ENCODE measurements at places on chromosomes 5 and 9.

DNA sequence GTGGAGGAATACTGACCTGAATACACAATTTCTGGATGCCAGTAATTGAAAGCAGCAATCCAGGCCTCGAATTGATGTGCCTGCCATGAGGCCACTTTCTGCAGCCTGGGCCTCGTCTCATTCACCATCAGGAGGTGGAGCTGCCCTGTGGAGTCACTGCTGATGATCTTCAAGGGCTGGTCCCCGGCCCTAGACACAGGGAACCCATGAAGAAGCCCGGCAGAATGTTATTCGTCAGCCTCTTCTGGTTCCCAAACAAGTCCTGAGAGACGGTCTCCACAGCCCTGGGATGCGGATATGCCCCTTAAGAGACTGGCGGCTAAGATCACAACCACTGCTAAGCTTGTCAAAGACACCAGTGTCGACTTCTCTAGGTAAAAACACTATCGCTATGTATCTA, 4.5 kb downstream of the DPH7 start:
- no peak for DNase-seq

DNA sequence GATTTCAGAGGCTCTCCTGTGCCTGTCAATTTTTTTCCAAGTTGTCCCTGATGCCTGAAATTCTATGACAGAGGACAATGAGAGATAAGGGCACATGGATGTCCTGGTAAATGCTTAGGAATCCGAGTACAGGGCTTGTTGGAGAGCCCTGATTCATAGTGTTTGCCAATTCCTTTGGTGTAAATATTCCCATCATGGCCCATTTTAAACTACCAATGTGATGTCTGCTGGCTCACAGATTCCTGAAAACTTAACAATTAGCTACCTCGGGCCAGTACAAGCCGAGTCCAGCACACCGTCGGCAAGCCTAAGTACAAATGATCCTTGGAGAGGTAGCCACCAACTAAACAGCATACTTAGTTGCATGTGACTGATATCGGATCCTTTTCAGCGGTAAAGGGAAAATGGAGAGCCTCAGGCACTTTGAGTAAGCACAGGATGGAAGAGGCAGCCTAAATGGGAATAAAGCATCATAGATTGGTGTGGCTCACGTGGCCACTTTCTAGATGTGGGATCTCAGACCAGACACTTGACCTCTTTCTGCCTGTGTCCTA, 3.6 kb downstream of the ITK start:
- no peak for DNase-seq

- DNase-seq: no peak
These were observed 185.0 kb downstream of the ATPSCKMT start for GRCh38 chr5:10064546-10065195.

DNA sequence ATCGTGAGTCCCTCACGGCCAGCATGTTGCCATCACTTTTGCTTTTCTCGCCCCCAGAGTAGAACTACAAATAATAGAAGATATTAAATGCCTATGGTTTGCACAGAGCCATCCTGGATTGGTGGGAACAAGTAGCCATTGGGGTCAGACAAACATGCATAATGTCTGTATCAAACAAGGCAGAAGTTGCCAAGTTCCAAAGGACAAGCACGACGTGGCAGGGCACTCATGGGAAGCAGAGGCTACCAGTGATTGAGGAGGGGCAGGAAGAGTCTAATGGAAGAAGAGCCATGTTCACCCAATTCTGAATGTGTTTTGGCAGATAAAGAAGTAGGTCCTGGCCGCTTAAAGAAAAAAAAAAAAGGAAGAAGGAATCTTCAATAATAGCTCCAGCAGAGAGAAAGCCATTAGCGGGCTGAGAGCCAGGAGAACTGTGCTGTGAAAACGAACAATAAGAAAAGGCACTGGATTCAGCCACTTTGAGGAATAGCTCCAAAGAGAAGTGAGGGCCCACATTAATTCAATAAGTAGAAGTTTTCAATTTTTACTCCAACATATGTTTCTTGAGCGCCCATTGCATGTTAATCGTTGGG, 153.7 kb upstream of the ADCY2 start:
- no peak for DNase-seq

DNA sequence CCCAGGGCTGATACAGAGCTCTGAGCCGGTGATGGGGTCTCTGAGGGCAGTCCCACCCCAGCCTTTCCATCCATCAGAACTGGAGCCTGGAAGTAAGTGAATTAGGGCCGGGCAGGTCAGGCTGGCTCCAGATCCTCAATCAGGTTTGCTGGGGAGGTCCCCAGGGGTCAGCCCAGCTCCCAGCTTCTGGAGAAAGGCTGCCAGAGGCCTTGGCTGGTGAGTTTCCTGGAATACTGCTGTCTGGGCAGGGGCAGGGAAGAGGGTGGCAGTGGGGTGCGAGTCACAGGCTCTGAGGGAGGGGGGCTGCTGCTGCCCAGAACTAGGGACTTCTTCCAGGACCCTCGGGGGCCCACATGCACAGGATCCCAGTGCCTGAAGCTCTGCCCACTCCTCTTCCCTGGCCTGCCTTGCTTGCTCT, 200.6 kb upstream of the MVB12B start:
- DNase-seq: no peak

GRCh38 chr5:96763026-96763425, 44.7 kb downstream of the ERAP1 start:
- no peak for DNase-seq

GRCh38 chr9:135606885-135607259, 32.5 kb downstream of the GLT6D1 start:
- no peak for DNase-seq

DNA sequence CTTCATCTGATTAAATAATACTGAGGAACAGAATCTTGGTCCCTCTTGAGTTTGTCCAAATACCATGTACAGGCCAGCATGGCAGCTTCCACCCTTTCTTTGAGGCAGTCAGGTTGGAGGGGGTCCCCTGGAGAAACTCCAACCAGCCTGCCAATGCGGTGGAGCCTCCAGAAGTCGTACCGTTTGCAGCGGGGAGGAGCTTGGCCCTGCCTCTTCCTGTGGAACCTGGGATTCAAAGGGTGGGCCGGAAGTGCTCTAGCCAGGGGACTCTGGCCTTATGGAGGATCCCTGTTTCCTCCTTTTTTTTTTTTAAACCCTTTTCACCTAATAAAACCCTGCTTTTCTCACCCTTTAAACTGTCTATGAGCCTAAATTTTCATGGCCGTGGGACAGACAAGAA, 216.3 kb upstream of the ZNF608 start:
- no peak for DNase-seq

- no peak for DNase-seq
These were observed 78.3 kb downstream of the ADAMTS16 start for GRCh38 chr5:5218396-5218795.

DNA sequence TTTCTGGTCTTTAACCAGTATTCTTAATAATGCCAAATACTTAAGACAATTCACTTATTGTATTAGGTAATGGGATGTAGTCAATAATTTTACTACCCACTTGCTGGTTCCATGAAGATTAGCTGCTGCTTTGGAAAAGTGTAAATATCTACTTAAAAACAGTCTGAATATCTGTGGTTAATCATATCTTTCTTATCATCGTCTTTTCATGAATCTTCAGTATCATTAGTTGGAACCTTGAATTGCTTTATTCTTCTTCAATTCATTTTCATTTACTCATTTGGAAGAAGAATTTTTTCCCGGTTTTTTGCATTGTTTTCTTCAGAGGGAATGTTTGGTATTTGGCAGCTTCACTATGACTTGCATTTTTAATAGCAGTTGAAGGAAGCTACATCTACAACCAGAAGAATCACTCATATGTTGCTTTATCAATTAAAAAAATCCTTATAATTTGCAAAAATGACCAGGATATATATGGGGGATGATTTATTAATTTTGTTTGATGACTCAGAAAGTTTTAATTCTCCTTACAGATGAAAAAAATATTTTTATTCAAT, 1398.3 kb upstream of the CDH6 start:
- no peak for DNase-seq

DNA sequence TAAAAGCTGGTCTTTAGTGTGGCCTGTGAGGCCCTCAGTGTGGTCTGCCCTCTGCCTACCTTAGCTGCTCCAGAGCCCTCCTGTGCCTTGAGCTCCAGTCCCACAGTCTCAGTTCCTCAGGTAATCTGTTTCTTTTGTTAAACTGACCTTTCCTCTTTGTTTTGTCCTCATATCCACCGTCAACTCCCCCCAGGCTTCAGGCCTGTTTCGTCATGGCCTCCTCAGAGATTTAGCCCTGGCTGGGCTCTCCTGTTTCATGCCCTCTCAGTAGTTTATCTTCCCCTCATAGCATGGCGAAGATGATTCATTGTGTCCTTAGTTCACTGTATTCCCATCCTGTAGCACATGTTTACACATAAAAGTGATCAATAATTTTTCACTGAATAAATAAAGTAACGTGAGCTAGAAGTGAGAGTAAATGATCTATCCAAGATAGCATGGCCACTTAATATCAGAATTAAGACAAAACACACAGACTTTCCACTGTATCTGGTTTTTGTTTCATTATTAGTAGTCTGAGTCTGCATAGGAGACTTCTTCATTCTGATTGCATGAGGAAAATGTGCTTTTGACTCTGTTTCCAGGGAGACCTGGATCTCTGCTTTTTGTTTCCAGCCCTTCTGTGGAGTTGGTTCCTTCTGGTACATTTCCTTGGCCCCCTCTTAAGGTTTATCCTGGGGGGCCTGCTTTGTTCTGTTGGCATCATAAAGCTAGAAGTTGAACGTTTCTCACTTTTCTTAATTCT, 70.5 kb downstream of the SNX24 start:
- DNase-seq: no peak

GRCh38 chr5:68032216-68032762, 183.3 kb upstream of the PIK3R1 start:
- no peak for DNase-seq

DNA sequence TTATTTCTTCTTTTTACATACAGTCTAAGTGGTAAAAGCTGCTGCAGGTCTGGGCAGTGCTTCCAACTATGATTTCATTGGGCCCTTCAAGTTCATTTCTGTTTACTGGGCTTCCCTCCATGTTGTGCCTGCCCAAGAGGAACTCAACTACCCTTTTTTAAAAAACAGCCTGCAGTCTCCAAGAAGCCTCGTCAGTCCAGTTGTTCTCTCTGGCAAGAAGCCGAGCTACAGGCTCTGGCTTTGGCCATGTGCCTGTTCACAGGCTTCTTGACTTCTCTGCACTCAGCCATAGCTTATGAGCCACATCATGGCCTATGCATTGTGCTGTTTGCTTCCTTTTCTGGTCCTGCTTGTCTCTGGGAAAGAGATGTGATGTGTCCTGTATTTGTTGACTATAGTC, 119.7 kb upstream of the PJA2 start:
- DNase-seq: no peak

GRCh38 chr9:76266649-76267283, 127.5 kb downstream of the RFK start:
- DNase-seq: no peak

DNA sequence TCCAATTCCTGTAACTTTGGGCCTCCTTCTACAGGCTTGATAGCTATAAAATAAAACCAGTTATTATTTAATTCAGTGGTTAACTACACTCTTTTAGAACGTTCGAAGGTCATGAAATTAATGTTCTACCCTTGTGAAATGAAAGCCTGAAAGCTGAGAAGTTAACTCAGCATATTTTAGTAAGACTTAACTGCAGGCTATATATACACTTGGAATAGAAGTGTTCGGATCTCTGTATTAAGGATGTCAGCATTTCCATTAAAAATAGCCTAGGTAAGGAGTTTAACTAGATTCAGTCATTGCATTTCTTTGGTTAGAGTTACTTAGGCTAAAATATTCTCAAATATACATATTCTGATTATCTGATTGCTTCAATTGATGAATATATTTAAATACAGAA, 229.2 kb downstream of the MRPS30 start:
- no peak for DNase-seq

DNA sequence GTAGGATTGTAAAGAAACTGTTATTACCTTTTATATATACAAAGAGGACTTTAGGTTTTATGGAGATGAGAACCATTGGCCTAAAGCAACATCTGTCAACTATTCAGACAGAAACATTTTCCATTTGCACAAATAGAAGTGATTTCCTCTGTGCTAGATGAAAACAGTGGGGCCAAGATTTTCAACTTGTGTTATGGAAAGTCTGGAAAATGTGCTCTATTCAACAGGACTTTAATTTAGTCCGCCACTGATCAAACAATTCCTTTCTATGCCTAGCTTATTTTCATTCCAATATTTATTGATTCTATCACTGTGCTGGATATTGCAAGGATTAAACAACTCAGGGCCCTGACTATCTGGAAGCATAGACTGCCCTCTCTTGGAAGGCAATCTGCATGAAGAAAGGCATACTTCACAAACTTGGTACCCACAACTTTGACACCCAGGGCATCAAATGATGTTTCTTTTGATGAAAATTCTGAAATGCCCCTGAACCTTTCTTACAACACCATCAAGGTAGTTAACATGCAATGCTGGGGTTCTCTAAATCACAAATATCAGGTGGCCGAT, 126.6 kb upstream of the HMHB1 start:
- DNase-seq: no peak

- no peak for DNase-seq
These were observed 85.2 kb upstream of the HTR4 start for GRCh38 chr5:148739524-148739923.

- DNase-seq: no peak
These were observed 60.5 kb downstream of the TLE1 start for GRCh38 chr9:81628897-81629296.

DNA sequence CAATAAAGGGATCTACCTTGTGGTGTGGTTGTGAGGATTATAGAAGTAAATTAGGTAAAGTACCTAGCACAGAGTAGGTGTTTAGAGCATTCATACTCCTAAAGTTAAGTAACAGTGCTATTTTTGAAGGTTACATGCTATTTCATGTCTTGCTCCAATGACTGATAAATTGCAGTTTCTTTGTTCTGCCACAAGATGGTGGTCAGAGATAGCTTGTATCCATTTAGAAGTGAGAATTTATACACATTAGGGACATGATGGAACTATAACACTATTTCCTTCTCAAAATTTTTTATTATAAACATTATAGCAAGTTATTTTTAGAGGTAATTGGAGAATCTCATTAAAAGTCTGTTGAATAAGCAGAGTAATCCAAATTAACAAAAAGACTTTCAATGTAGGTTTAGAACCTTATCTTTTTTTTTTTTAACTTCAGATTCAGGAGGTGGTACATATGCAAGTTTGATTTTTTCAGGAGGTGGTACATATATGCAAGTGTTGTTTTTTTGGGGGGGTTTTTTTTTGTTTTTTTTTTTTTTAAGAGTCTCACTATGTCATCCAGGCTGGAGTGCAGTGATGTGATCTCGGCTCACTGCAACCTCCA, 17.1 kb downstream of the MTREX start:
- DNase-seq: peak; percentile 27

DNA sequence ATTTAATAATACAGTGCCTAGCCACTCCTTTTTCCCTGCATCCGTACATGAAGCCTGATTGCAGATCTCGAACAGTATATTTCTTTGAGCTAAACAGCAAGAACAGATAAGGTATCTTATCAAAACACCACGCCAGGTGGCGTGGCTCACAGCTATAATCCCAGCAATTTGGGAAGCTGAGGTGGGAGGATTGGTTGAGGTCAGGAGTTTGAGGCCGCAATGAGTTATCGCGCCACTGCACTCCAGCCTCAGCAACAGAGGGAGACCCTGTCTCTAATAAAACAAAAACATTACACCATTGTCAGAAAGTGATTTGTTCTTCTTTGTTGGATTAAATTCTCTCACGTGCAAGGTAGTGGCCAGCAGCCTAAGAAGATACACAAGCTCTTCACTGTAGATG, 291.2 kb upstream of the DMRT1 start:
- no peak for DNase-seq

- DNase-seq: no peak
These were observed 749.6 kb upstream of the DMAC1 start for GRCh38 chr9:8549214-8549613.

- DNase-seq: no peak
These were observed 335.0 kb downstream of the DNAH5 start for GRCh38 chr5:13609504-13609903.

Data from NCI-H526 (cell line).